ENCODE measurements at places on chromosomes 12 and 14.
A peak's percentile ranks its signal among the peaks of the same experiment; 100 is the strongest.

- DNase-seq = no peak
Measured at GRCh38 chr14:55458800-55459515, 18.5 kb upstream of the TBPL2 start.

DNA sequence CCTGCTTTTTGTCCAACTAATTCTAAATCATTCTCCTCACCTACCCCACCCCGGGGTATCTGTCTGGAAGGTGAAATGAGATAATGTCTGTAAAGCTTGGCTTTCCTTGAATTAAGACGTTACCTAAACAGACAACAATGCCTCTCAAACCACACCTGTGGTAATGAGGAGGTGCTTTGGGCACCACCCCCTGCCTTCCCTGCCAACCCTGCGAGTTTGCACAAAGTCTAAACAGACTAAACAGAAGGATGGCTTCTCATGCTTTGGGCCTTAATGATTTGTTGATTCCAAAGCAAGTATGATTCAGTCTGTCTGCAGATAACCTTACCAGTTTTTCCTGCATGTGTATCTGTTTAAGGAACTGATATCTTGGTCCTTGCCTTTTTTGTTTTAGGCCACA, 82.4 kb downstream of the ZFC3H1 start:
- DNase-seq = no peak

DNA sequence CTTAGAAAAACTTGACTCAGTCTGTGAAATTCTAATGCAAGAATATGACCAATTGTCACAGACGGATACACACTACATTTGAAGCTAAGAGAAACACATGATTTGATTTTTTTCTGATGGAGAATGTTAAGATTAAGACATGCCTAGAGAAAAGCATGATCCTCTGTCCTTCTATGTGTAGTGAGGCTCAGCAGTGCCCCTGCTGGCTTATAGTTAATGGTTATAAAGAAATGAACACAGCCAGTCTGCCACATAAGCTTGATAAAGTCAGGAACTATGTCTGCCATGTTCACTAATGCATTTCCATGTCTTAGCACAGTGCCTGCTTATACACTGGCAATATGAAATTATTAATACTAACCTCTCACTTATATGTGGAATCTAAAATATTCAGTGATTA, 168.1 kb upstream of the DAAM1 start:
- DNase-seq = peak; percentile 20

DNA sequence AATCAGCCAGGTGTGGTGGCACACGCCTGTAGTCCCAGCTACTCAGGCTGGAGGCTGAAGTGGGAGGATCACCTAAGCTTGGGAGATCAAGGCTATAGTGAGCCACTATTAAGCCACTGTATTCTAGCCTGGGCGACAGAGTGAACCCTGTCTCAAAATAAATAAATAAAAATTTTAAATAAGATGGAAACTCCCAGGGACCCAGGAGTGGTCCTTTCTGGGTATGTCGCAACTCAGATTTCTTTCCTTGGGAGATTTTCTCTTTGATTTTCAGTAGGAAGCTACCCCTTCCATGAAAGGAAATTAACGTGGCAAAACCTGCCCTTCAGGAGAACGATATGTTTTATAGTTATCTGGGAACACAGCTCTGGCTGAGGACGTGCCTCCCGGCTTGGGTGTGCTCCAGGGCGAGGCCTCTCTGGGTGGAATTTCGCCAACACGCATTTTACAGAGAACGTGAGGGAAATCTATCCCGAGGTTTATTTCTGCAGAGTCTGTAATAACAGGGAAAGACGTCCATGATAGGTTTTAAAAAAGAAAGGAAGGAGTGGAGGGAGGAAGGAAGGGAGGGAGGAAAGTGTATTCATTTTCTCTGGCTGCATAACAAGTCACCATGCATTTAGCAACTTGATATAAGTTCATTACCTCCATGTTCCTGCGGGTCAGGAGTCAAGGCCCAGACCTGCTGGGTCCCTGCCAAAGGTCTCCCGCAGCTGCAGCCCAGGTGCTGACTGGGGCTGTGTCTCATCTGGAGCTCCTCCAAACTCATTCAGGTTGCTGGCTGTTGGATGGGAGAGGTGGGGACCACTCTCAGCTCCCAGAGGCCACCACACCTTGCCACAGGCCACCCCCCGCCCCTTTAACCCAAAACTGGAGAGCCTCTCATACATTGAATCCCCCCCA, 80.6 kb upstream of the GSC start:
- no peak for DNase-seq

- no peak for DNase-seq
Measured at GRCh38 chr12:10088955-10089900, 9.6 kb downstream of the CLEC1A start.

DNA sequence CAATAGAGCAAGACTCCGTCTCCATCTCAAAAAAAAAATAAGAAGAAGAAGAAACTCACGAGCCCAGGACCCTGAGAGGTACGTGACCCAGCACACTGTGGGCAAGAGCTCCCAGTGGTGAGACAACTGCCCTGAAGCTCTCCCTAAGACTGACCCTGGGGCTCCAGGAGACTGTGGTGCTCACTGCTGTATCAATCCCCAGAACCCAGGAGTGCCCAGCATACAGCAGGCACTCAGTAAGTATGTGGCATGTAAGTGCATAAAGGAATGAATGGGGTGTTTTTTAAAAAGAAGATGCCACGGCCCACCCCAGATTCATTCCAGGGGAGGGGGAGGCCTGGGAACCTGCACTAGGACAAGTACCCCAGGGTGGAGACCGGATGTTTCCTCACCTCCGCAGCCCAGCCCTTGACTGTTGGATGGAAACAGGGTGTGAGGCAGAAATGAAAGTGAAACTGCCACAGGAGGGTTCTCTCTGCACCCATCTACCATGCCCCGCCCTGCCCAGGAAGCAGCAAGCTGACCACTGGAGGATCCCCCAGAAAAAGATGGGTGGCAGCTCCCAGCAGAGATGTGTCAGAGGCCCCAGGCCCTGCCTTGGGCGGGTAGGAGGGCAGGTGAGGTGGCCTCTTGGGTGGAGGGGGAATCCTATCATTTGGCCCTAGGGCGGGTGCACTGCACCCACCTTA, 12.2 kb downstream of the ITPK1 start:
- DNase-seq = no peak

DNA sequence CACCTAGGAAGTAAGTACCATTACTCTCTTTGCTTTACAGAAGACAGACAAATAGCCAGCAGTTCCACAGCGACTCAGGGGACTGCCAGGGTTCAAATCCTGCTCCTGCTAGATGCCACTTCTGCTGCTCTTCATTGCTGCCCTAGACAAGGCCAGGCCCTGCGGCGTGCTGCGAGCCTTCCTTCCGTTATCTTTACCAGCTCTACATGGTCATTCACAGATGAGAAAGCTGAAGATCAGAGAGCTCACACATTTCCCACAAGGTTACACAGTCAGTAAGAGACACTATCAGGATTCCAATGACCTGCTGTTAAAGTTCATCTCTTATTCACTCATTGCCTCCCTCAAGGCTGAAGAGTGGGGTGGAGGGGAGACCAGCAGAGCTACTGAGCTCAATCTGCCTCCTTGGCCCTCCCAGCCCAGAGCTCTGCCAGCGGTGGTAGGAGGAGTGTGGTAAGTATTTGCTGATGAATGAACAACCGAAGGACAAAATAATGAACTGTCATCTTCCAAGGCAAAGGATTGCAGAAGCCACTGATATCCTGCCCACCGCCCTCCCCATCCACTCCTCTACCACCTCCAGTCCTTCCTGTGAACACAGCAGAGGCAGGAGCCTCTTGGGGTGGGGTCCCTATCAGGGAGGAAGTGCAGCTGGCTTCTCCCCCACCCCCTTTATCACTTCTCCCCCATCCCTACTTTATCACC, 14.6 kb upstream of the HDAC7 start:
- no peak for DNase-seq
